Lower lobe of right lung (tissue), 2 donors: ENCODE measurements at places on chromosomes 12 and 14. TPM values are rescaled to one million over a fixed set of nuclear protein-coding genes. Genes with fewer than 3 reads are reported as not detected.

Gene NANOG
- not detected for total RNA-seq

Gene PSEN1
- total RNA-seq: 69.2 TPM

DNA sequence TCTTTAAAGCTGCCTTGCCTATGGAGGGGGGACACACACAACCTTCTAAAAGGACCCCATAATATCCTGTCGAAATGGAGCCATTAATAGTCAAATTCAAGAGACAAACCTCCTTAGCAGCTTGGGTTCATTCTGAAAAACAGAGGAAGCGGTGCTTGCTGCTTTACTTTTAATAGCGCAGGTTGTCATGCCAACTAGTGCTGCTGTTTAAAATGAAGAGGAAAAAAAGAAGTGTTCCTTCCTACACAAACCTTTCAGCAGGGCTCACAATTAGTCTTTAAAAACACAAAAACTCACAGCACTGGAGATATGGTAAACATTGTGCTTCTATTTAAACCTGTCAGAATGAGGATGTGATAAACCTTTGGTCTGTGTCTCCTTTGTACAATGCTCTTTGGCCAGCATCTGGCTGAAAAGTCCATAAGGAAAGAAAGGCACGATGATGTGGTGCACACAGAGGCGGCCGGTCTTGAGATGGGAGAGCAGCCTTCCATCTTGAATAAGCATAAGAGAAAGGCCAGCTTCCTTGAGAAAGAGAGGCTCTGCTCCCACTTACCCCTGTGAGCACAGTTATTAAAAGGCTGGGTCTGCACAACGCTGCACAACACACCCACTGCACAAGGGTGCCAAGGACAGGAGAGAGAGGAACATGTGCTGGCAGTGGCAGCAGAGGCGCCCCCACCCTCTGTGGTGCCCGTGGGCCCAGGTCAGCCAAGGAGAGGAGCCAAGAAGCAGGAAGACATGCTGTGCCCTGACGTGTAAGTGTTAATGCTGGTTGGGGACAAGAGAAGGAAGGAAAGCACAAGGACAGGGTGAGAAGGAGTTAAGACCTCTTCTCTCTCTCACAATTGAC, 144.6 kb downstream of the TTC7B start:
- H3K27me3 ChIP-seq: no peaks in the 10 kb centered on the region
- DNase-seq: no peak
- H3K27ac ChIP-seq: no peak overlapping the region
- peaks cover 9% of the 10 kb centered on the region for H3K4me1 ChIP-seq
- H3K4me3 ChIP-seq: no peak overlapping the region
- no peaks in the 10 kb centered on the region for H3K36me3 ChIP-seq

DNA sequence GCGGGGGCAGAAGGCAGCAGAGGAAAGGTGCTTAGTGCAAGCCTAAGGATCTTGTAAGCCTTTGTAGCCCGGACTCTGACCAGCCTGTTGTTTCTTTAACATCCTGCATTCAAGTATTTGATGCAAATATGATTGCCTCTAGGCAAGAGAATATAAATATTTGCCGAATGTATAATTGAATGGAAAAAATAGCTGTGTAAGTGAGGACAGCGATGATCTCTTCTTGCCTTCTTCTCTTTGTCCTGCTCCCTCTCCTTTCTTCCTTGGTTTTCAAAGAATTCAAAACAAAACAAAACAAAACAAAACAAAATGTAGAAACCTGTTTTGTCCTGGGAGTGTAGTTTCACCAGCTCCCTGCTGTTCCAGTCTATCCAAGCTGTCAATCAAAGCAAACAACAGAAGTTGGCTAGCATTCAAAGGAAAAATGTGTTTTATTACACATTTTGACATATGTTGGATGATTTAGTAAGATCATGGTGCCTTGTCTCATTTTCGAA, 74.9 kb upstream of the CPM start:
- H3K4me1 ChIP-seq: peaks cover 26% of the 10 kb centered on the region
- H3K36me3 ChIP-seq: no peaks in the 10 kb centered on the region
- H3K4me3 ChIP-seq: no peak overlapping the region
- no peaks in the 10 kb centered on the region for H3K27me3 ChIP-seq

DNA sequence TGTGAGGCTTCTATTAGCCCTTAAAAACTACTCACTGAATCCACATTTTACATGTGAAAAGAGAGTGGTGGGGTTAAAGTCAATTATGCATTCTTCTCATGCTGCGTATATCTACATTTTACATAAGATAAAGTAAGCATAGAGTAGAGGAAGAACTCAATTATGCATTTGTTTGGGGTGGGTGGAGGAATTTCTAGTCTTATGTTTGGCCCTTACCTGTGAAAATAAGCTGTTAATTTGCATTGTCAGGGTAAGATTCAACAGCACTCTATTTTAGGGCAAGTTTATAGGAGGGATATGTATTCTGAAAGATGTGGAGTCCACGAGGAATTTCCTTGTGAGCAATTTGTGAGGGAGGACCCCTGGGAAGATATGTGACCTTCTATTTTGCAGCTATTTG, 30.9 kb upstream of the CAPRIN2 start:
- H3K4me1 ChIP-seq: no peaks in the 10 kb centered on the region
- H3K27me3 ChIP-seq: no peaks in the 10 kb centered on the region
- H3K36me3 ChIP-seq: no peaks in the 10 kb centered on the region
- DNase-seq: no peak
- H3K4me3 ChIP-seq: no peak overlapping the region
